B cell (primary cell): ENCODE measurements at places on chromosomes 3 and 15.

DNA sequence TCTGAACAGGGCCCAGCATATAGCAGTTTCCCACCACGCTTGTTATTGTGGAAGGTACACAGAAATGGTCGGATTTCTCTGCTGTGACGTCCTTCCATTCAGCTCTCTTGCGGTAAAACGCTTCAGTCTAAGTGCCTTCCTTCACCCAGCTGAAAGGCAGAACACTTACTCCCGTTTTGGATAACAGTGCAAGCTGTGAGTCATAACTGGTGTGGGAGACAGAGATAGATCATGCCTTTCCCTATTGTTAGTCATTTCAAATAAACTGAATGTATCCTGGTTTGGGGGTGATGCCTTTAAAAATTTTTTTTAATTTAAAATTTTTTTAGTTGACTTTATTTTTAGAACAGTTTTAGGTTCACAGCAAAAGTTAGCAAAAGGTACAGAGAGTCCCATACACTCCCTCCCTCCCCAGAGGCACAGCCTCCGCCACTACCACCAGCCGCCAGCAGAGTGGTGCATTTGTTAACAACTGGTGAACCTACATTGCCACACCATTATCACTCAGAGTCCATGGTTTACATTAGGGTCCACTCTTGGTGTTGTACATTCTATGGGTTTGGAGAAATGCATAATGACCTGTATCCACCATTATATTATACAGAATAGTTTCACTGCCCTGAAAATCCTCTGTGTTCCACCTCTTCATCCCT lies 94.9 kb upstream of the NSMCE3 start:
- no peak for DNase-seq

- DNase-seq = no peak
Observed at GRCh38 chr3:11948866-11949265, 55.3 kb upstream of the SYN2 start.

- no peak for DNase-seq
Observed at GRCh38 chr15:60394689-60395097, 3.1 kb downstream of the ANXA2 start.

DNA sequence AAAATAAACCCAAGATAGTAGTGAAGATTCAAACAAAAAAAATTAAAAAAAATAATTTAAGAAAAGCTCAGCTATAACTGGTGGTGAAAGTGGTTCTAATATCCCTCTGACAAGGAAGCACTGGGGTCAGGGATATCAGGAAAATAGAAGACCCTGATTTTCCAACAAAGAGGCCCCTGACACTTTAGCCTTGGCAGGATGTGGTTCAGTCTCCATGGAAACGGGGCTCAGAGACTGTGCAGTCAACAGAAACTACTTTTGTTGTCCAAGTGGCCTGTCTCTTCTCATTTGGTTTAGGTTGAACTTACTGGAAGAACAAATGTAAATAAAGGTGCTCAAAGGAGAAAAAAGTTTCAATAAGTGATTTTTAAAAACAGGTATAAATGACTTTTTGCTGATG lies 27.2 kb downstream of the INTS14 start:
- DNase-seq = peak; percentile 31

GRCh38 chr3:123642182-123642956 lies 57.5 kb upstream of the HACD2 start:
- peak; percentile 64 for DNase-seq
